Activated T-cell treated with anti-CD3 and anti-CD28 coated beads for 48 hours (primary cell): ENCODE measurements at places on chromosomes 6 and 20.

DNA sequence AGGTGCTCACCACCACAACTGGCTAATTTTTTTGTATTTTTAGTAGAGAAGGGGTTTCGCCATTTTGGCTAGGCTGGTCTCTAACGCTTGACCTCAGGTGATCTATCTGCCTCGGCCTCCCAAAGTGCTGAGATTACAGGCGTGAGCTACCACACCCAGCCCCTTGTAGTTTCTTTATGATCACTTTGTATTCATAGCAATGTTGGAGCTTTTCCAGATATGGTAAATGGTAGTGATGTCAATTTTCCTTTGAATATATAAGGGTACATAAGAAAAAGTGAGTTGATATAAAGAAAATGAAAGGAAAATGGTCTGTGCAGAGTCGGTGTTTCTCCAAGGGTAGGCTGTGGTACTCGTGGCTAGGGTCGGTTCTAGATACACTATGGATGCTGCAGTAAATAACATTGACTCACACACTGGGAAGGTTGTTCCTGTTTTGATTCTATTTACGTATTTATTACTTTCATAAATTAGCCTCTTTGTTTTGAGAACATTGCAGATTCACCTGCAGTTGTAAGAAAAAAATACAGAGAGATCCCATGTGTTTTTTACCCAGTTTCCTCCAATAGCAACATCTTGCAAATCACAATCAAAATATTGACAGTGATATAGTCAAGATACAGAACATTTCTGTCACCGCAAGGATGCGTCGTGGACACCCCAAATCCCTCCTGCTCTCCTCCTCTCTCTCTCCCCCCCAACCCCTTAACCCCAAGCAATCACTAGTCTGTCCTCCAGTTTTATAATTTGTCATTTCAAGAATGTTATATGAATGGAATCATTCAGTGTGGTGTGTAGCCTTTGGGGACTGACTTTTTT is 2.5 kb downstream of the ZNF831 start:
- no peak for DNase-seq

GRCh38 chr6:148455225-148455624 is 112.6 kb downstream of the SASH1 start:
- no peak for DNase-seq

DNA sequence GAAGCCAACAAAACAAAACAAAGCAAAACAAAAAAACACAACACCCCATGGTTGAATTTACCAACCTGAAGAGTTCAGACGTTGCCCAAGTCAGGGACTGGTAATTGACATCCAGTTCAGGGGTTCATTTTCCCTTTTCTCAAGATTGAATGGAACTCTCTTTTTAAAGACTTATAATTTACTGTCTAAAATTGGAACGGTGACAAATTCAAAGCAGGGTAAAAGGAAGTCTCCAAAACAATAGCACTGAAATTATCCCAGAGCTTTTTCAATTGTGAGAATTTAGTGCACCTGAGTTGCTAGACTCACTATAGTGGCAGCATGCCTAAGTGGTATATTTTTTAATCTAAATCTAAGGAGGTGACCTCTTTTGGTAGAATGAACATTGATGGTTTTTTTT is 90.9 kb upstream of the PREP start:
- no peak for DNase-seq

- DNase-seq: no peak
Observed at GRCh38 chr6:139174961-139175360, 40.1 kb downstream of the HECA start.

DNA sequence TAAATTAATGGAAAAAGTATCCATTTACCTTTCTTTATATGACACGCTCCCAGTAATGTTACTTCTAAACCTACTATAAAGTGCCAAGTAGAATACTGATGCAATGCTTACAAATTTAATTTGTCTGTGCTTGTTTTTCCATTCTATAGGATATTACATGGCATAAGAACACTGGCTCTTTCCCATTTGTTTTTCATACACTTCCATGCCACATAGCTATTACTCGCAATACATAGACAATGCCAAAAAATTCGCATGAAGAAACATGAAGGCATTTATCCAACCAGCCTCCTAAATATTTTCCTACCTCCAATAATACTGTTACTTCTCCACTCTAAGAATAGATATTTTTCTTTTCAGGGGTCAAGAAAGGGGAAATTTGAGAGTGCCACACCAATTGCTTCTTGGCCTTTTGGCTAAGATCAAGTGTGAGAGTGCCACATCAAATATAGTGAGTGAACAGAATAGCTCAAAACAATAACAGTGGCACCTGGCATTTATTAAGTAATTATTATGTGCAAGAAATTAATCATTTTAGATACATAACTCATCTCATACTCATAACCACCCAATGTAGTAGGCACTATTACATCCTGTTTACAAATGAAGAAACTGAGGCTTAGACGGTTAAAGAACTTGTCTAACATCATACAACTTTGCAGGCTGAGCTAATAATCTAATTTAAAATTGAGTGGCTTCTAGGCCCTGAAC is 845 bp upstream of the DST start:
- DNase-seq: no peak

DNA sequence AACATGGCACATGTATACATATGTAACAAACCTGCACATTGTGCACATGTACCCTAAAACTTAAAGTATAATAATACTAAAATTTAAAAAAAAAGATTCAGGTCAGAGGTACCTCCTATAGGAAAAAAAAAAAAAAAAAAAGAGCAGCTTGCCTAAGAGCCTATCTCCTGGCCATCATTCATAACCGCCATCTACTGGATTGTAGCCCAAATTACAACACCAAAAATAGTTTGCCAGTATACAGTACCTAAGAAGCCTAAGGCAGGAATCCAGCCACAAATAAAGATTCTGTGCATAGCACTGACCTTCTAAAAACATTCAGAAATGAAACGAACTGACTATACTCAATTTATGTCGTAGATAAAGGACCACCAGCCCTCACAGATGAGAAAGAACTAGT is 438.4 kb upstream of the ADGRB3 start:
- DNase-seq: no peak

GRCh38 chr6:41509580-41509979 is 36.6 kb upstream of the FOXP4 start:
- no peak for DNase-seq
